ENCODE measurements at places on chromosomes 16 and 17.
A peak's percentile ranks its signal among the peaks of the same experiment; 100 is the strongest.

DNA sequence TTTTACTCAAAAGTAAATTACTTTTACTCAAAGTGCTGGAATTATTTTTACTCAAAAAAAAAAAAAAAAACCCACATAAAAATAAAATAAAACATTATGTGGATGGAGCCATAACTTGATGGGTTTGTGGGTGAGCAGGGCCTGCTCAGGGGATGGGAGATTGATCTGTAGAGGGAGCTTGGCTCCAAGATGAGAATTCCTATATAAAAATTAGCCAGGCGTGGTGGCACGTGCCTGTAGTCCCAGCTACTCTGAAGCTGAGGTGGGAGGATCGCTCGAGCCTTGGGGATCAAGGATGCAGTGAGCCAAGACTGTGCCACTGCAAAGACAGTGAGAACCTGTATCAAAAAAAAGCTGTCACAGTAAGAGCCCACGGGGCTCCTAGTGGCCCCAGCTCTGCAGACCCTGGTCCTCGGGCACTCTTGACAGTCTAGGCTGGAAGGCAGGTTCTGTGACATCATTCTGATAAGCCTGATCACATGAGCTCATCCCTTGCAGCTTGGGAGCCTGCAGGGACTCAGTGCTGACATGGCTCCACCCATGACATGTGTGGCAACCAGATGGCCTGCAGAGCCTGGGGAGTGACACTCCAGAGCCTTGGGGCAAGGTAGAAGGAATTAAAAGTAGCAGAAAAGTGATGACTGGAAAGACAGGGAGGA, 42.5 kb downstream of the ST3GAL2 start:
- no peak for DNase-seq

GRCh38 chr16:85612191-85612800, 826 bp upstream of the GSE1 start:
- DNase-seq, result peak; percentile 60

DNA sequence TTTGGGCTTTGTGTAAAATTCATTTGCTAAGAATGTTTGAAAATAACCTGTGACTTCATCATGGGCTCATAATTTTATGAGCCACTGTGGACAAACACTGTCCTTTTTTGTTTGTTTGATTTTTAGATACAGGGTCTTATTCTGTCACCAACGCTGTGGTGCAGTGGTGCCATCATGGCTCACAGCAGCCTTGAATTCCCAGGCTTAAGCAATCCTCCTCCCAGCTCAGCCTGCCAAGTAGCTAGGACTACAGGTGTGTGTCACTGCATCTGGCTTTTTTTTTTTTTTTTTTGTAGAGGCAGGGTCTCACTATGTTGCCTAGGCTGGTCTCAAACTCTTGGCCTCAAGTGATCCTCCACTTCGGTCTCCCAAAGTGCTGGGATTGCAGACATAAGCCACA, 8.3 kb downstream of the TEX2 start:
- DNase-seq, result no peak

GRCh38 chr17:732902-733720, 715 bp downstream of the TLCD3A start:
- no peak for DNase-seq

GRCh38 chr17:44378171-44378705, 11.2 kb downstream of the ITGA2B start:
- no peak for DNase-seq

GRCh38 chr17:62189377-62189776, 124.3 kb upstream of the MED13 start:
- DNase-seq, result no peak

GRCh38 chr17:18278867-18279266, 18.4 kb downstream of the MIEF2 start:
- DNase-seq, result no peak

Data from NCI-H446 treated with DMSO at 0.1 percent for 48 hours (cell line).